ENCODE measurements at places on chromosomes 7 and 10.

DNA sequence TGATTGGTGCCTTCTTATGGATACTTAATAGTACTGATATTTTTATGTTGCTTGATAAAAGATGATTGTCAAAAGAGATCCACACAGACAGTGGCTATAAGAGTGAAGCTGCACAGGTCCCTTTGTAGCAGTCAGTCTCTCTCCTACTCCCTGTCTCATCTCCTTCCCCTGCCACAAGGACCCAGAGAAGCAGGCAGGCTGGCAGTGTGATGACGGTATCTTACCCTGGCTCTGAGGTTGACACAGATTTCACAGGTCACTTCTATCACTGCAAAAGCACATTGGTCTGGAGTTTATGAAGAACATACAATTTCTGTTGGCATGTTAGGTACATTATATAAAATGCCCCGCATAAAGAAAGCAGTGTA lies 64.4 kb upstream of the AHR start:
- no peak for DNase-seq

- DNase-seq = no peak
Measured at GRCh38 chr7:71706597-71706975, 574.6 kb downstream of the GALNT17 start.

- no peak for DNase-seq
Measured at GRCh38 chr10:58352956-58353610, 18.3 kb downstream of the UBE2D1 start.

- DNase-seq = no peak
Measured at GRCh38 chr7:91062713-91063112, 201.5 kb upstream of the FZD1 start.

DNA sequence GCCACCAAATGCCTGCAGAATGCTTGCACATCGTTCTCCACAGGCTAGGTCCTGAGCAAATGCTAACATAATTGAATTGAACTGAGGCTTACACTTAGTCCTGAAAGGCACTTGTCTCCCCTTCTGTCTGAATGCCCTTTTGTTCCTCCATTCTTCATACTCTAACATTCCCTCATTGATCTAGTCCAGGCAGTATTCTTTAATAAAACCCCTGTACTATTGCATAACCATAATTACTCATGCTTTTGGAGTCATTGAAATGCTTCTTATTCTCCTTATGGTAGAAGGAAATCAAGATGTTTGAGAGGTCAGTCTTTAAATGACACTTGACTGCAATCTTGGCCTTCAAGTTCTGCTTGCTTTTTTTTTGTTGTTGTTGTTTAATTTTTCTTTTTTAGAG lies 7.1 kb downstream of the PI4K2A start:
- peak; percentile 47 for DNase-seq

DNA sequence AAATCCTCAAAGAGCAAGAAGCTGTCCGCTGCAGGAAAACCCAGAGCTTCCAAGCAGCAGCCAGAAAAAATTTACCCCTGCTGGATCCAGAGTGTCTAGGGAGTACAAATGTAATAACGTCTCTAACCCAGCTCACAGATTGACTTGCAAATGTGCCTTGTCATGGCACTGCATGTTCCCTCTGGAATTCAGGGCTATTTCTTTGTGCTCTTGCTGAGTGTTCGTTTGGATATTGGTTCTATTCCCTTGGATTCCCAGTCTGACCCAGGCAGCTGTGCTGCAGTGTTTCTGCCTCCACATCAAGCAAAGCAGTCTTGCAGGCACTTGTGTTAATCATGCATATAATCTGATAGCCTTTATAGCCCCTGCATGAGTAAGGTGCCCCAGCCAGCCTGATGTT lies 209.9 kb upstream of the GHITM start:
- DNase-seq = no peak

DNA sequence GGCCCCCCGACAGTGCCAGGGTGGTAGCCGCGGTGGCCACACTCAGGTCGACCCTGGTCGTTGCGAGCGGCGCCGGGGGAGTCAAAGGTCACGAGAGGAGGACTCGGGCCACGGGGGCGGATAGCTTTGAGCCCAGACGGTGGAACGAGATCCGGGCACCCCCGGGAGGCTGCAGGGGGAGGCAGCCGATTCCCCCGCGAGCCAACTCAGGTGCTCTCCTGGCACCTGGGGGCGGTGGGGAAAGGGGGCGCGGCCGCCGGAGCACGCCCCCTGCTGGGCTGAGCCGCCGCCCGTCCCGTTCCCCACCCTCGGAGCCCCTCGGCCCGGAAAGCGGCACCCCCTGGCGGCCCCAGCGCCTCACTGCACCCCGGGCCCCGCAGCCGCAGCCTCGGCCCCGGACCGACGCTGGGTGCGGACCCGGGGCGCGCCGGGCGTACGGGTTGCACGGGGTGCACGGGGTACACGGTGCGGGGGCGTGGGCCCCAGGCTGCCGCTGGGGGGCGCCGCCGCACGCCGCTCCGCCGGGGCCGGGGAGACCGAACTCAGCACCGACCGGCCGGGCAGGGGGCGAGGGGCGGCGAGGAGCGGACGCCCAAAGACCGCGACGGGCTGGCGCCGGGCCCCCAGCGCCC lies 521 bp upstream of the NYAP1 start:
- peak; percentile 64 for DNase-seq

- no peak for DNase-seq
Measured at GRCh38 chr7:156651474-156651873, 10.9 kb downstream of the RNF32 start.

DNA sequence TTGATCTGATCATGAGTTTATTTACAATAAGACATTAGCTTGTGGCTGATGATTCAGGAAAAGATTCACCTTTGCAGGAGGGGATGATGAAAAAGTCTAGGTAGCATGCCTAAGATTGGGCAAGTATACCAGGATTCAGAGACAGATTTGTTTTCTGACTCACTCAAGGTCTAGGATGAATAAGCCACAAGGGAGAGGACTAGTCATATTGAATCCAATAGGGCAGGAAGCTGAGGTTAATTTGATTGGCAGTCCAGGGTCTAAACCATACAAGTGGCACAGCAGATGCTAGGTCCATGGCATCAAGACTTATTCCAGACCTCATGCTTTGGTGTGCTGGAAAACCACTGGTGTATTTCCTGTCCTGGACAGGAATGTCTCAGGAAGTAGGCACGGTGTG lies 1133.4 kb downstream of the XPNPEP1 start:
- peak; percentile 82 for DNase-seq

GRCh38 chr7:18508443-18509427 lies 13.2 kb downstream of the HDAC9 start:
- peak; percentile 98 for DNase-seq

DNA sequence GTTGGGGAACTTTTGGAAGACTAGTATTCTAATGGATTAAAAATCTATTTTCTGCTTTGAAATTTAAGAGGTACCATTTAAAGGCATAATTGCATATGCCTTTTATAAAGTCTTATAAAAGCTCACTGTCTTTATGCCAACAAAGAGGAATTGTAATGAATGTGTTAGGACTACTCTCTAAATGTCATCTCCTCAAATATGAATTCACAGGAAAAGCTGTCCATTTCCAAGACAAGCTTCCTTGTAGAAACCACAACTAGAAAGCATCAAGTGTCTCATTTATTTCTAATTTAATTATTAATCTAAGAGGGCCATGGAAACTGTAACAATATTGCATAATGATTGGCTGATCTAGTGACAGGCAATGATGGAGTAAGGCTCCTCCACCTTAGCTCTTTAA lies 130.2 kb downstream of the COL28A1 start:
- no peak for DNase-seq

DNA sequence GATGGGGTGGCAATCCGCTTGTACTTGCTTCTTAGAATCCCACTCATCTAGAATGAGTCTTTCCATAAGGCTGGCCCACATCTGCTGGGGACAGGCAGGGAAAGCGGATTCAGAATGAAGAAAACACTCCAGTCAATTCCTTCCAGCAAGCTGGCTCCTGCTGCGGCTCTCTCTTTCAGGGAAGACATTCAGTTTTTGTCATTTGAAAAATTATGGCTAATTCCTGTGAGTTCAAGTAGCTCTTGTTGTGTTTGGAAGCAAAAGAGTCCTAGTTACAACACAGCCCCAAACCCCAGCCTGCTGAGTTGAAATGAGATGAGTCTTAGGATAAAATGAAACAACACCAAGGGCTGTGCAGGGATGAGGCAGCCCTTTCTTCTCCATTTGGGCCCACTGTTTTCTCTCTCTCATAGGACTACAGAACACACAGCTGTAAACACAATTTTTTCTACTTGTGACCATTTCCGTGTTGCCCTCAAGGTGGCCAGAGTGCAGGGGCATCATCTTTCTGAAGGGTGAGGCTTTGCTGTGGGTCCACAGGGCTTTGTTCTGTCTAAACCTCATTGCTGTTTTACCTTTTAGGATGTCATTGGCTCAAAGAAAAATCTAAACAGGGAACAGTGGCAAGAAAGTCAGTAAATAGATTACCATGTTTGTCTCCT lies 90.8 kb upstream of the EEPD1 start:
- DNase-seq = peak; percentile 16

DNA sequence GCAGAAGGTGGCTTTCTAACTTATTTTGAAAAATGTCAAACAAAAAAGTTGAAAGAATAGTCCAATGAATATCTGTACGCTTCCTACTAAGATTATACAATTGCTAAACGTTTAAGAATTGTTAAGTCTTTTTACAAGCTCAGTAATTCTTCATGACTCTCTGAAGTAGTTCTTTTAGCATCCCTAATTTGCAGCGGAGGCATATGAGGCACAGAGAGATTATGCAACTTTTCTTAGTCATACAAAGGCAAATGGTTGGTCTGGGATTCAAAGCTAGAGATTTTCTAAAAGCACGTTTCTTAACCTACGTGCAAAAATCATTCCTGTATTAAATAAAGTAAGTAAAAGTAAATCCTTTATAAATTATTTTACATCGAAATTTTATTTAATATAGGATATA lies 254.2 kb downstream of the MAGI2 start:
- no peak for DNase-seq

- DNase-seq = no peak
Measured at GRCh38 chr7:72025381-72025960, 386.7 kb downstream of the CALN1 start.

DNA sequence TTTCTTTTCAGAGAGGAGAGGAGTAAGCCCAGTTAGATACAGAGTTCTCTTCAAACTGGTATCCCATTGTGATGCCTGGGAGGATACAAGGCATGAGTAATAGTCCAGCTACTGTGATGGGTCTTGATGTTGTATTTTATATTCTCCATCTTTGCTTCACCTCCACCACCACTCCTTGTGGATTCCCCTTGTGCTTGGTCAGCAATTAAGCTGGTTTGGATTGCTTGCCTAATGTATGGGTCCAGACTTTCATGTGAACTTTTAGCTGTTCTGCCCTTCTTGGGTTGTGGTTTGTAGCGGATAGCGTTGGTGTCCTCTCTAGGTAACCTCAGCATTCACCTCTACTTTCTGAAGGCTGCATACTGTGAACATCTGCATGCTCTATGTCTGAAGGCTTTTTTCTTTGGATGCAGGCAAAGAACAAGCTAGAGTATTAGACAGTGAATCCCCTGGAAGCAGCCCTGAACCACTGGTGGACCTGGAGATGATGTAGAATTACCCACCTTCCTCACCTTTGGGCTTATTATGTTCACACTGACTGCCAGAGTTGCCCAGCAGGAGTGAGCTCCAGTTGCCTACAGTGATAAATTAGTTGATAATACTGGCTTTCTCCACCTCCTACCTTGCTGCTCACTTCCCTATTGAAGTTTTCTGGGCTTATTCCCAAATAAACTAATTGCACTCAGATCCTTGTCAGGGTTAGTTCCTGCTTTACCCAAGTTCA lies 126.5 kb upstream of the MTPN start:
- no peak for DNase-seq

DNA sequence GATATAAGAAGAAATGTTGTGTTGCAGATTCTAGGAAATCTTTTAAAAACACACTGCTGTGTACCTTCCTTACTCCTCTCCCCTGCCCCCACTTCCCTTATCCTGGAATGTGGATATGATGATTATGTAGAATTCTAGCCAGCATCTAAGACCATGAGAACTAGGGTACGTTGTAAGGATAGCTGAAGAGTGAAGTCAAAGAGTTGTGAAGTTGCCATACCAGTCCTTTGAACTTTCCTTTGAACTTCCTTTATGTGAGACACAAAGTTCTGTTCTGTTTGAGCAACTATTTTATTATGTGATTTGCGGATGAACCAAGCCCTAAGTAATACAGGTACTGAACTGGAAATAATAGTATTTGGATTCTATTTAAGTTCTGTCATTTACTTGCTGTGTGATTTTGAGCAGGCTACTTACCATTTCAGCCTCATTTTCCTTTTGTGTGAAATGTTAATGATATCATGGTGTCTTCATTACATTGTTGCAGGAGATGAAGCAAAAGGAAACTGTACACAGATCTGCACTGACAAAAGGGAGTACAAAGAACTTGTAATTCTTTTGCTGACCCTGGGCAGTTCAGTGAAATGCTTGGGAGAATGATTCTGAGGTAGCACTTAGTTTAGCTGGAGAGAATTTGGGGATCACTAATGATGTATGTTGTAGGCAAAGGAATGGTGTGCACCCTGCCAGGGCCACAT lies 31.4 kb downstream of the RPA3 start:
- DNase-seq = peak; percentile 5

DNA sequence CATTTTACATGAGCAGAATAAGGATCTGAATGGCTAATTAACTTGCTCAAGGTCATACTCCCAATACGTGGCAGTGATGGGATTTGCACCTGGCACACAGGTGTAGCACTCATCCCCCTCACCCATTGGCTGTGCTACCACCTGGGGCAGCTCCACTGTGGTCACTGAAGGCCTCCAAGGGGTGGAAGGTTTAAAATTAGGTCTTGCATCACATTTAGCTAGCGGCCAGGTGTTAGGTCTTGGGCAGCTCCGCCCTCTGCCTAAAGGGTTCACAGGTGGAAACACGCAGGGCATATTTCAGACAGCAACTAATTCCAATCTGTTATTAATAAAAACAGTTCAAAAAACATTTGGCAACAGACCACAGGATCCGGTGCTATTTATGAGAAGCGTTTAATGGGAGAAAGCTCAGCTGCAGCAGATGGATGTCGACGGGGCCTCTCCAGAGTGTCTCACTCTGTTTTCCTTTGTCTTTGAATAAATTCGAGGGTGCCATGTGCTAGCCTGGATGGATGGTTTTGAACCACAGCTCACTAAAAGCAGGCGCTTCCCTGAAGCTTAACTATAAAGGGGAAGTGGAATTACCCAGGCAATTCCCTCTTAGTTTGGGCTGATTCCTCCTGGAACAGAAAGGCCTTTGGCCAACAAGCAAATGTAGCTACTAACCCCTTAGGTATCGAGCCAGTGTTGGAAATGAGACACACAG lies 1017.6 kb downstream of the TYW1 start:
- DNase-seq = no peak

- DNase-seq = peak; percentile 15
Measured at GRCh38 chr10:110226926-110227641, 19.7 kb downstream of the MXI1 start.

- peak; percentile 31 for DNase-seq
Measured at GRCh38 chr10:95214793-95215192, 20.8 kb downstream of the ACSM6 start.
